Spinal cord (tissue), 10 donors: ENCODE measurements at places on chromosomes 4 and X.

DNA sequence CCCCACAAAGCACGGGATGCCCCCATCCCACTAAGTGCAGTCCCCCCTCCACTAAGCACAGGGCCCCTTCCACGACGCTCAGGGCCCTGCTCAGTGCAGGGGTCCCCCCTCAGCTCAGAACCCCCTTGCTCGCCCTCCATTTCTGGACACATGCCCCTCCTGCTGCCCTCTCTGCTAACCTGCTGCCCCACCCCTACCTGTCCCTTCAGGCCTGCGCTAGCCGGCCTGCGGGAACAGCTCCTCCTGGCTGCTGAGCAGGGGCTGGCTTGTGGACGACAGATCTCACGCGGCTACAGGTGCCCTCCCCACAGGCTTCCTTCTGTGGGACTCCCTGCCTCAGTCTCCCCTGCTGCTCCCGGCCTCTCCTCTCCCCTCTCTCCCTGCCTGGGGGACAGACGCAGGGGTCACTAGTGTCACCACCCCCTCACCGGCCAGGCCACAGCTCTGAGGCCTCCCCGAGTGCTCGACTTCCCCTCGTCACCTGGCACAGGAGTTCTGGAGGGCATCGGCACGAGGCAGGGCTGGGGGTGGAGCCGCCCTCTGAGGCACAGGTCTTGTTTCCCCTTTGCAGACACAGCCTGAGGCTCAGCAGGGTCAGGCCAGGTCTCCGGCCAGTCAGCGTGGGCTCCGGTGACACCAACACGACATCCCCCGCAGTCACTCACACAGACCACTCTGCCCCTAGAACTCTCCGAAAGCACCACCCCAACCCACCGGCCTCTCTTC, 21.6 kb downstream of the GAK start:
- no peak overlapping the region for H3K27ac ChIP-seq
- H3K4me3 ChIP-seq, result no peak overlapping the region
- no peak for DNase-seq
- H3K36me3 ChIP-seq, result peaks cover 79% of the 10 kb centered on the region
- H3K27me3 ChIP-seq, result no peaks in the 10 kb centered on the region

- H3K27ac ChIP-seq, result no peak overlapping the region
- no peak overlapping the region for H3K4me3 ChIP-seq
- H3K36me3 ChIP-seq, result no peaks in the 10 kb centered on the region
- H3K4me1 ChIP-seq, result no peaks in the 10 kb centered on the region
Observed at GRCh38 chr4:74534121-74534520, 89.2 kb downstream of the AREG start.

- no peak for DNase-seq
- H3K27ac ChIP-seq, result no peak overlapping the region
- no peak overlapping the region for H3K4me3 ChIP-seq
- H3K27me3 ChIP-seq, result no peaks in the 10 kb centered on the region
- no peaks in the 10 kb centered on the region for H3K36me3 ChIP-seq
- no peaks in the 10 kb centered on the region for H3K4me1 ChIP-seq
Observed at GRCh38 chrX:55702671-55703070, 14.9 kb upstream of the RRAGB start.

GRCh38 chr4:84502955-84503373, 3.9 kb upstream of the NKX6-1 start:
- peaks cover 83% of the 10 kb centered on the region for H3K27me3 ChIP-seq
- DNase-seq, result no peak
- H3K4me1 ChIP-seq, result peaks cover 24% of the 10 kb centered on the region
- no peak overlapping the region for H3K4me3 ChIP-seq

DNA sequence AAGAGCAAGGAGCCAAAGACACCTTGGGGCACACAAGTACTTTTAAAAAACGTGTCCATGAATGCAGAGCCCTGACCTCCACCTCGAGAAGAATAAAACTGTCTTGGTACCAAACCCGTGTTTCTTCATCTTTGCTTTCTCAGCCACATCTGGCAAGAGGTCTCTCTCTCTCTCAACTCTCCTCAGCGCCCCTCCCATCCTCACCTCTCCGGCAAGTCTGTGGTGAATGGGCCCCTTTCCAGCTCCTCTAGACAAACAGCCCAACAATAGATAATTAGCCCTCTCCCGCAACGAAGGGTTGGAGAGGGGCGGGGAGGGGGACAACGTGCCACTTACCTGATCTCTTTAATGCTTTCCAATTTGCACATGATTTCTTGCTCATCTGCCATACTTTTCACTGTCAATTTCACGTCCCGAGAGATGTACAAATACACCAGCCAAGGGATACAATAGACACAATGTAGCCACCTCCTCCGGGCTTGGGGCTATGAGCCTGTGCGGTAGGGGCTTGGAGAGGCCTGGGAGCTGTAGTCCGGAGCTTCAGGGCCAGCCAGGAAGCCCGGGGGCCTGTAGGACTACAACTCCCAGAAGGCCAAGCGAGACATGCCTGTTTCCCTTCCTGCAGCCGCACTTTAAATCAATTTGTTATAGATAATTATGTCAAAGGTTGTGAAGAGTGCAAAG, at the start of gene ZC4H2:
ZC4H2 (minus strand) TSS at position 462 of the 684 bp plus-strand sequence; CDS start at position 389, 73 bp downstream.
- H3K36me3 ChIP-seq, result no peaks in the 10 kb centered on the region
- DNase-seq, result peak; percentile 48
- no peaks in the 10 kb centered on the region for H3K4me1 ChIP-seq
- H3K27ac ChIP-seq, result no peak within 1 kb of the TSS
- peak within 1 kb of the TSS; percentile 61 for H3K4me3 ChIP-seq
- H3K27me3 ChIP-seq, result no peaks in the 10 kb centered on the region

GRCh38 chr4:16544251-16544721, 318.0 kb upstream of the TAPT1 start:
- no peaks in the 10 kb centered on the region for H3K27me3 ChIP-seq
- H3K4me1 ChIP-seq, result no peaks in the 10 kb centered on the region
- no peak overlapping the region for H3K27ac ChIP-seq
- no peaks in the 10 kb centered on the region for H3K36me3 ChIP-seq

GRCh38 chr4:19230906-19231545, 1020.7 kb upstream of the SLIT2 start:
- H3K4me1 ChIP-seq, result no peaks in the 10 kb centered on the region
- H3K27me3 ChIP-seq, result no peaks in the 10 kb centered on the region
- H3K4me3 ChIP-seq, result no peak overlapping the region
- H3K36me3 ChIP-seq, result no peaks in the 10 kb centered on the region

DNA sequence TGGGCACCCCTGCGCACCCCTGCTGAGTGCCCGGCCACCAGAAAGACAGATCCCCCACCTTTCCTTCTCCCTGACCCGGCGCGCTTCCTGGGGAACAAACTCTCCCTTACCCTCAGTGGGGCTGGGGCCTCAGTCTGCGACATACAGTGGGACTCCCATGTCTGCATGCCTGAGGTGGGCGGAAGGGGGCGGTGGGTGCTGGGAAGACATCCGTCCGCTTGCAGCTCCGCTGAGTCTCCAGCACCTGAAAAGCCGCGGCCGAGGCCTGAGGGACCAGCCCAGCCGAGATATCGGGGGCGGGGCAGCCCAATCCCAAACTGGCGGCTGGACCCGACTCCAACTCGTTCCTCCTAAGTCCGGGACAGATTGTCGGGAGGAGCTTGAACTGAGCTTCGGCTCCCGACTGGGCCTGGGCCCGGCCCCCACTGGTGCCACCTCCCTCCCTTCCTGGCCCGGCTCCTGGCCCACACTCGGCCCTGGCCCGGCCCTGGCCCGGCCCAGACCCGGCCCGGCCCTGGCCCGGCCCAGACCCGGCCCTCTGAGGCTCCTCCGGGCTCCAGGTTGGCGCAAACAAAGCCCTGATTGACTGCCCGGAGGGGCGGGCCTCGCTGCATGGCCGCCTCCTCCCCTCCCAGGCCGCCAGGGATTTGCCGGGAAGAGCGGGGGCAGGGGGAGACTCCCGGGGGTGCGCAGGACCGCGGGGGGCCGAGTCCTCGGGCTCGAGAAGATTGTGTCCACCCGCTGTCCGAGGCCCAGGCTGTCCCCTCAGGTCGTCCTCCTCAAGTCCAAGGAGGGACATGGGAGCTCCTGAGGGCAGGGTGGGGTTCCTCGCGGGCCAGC, 877 bp upstream of the SLC16A2 start:
- H3K27me3 ChIP-seq, result no peaks in the 10 kb centered on the region
- peak overlapping the region; percentile 38 for H3K4me3 ChIP-seq
- peaks cover 21% of the 10 kb centered on the region for H3K4me1 ChIP-seq
- H3K27ac ChIP-seq, result peak overlapping the region; percentile 95

DNA sequence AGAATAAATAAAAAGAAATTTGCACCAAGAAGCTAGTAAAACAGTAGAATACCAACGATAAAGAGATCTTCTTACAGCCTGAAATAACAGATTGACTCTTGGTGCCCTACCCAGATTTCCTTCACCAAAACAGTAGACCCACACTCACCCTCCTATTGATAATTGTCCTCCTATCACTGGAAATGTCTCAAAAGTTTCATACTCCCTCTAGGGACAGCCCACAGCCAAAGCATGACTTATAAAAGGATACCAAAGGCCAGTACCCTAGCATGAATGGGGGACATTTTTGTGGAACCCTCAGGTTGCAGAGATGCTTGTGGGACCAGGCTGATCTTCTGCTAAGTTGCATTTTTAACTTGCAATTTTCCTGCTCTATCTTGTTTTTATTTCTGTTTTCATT, 104.1 kb downstream of the INPP4B start:
- H3K4me1 ChIP-seq, result no peaks in the 10 kb centered on the region
- H3K36me3 ChIP-seq, result no peaks in the 10 kb centered on the region
- no peak overlapping the region for H3K27ac ChIP-seq
- no peak for DNase-seq
- H3K27me3 ChIP-seq, result no peaks in the 10 kb centered on the region

GRCh38 chrX:119236623-119237561, 807 bp downstream of the PGRMC1 start:
- peaks cover 2% of the 10 kb centered on the region for H3K27me3 ChIP-seq
- peak; percentile 66 for DNase-seq
- peak overlapping the region; percentile 70 for H3K4me3 ChIP-seq
- no peaks in the 10 kb centered on the region for H3K36me3 ChIP-seq
- peaks cover 9% of the 10 kb centered on the region for H3K4me1 ChIP-seq

GRCh38 chrX:65688403-65688871, 21.0 kb downstream of the MSN start:
- H3K4me1 ChIP-seq, result peaks cover 5% of the 10 kb centered on the region
- no peaks in the 10 kb centered on the region for H3K27me3 ChIP-seq
- H3K27ac ChIP-seq, result no peak overlapping the region
- H3K36me3 ChIP-seq, result no peaks in the 10 kb centered on the region
- H3K4me3 ChIP-seq, result no peak overlapping the region
- DNase-seq, result no peak

DNA sequence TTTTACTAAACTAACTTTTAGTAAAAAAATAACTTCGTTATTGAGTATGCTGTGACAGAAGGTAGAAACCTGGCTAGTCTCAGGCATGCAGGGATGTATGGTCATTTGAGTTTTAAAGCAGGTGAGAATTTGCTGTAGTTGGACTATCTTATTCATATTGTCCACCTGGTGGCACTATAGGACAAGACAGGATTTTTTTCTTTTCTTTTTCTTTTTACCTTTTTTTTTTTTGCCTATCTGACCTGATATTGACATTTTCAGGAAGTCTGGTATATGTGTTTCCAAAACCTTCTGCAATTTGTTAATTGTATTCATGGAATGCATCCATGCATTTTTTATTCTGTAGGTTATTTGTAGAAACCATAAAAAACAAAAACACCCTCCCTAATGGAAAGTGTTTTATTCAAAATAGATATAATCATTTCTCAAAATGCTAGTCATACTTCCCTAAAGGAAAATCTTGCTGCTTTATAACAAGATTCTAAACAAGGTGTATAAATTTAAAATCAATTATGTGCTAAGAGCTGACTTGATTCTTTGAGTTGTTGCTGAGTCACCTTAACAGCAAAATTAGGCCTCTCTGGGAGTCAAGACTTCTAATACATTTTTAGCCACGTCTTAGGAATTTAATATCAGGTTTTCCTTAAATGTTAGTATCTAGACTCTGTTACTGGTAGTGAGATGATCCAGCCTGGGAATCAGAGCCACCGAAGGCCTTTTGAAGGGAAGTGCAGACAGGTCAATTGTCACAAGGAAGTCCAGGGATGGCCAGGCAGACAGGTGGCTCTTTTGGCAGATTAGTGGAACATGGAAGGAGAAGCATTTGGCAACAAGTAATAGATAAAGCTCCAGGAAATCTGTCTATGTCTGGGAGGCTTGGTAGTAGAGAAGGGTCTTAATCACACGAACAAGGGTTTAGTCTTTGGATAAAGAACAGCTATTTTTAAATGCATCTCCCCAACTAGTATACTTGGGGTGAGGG, 201.3 kb upstream of the GNPDA2 start:
- H3K36me3 ChIP-seq, result no peaks in the 10 kb centered on the region
- no peak overlapping the region for H3K4me3 ChIP-seq
- no peaks in the 10 kb centered on the region for H3K27me3 ChIP-seq
- peak; percentile 42 for DNase-seq
